ENCODE measurements at places on chromosomes 3 and 15. TPM values are rescaled to one million over a fixed set of nuclear protein-coding genes. Genes with fewer than 3 reads are reported as not detected.

STRIT1 gene
- polyA plus RNA-seq, result 49.3 TPM

LRRC34 gene
- 3.5 TPM for polyA plus RNA-seq

HESX1 gene
- polyA plus RNA-seq, result 1.6 TPM

PRR20G gene
- not detected for polyA plus RNA-seq

TMEM266 gene
- polyA plus RNA-seq, result 0.44 TPM

ITPR1 gene
- 16.4 TPM for polyA plus RNA-seq

MRPL46 gene
- 22.2 TPM for polyA plus RNA-seq

TF gene
- 4.4 TPM for polyA plus RNA-seq

TUSC2 gene
- 16.4 TPM for polyA plus RNA-seq

AQP9 gene
- not detected for polyA plus RNA-seq

SCAMP5 gene
- polyA plus RNA-seq, result 4.8 TPM

ERICH6 gene
- polyA plus RNA-seq, result 0.11 TPM

U2SURP gene
- 84.8 TPM for polyA plus RNA-seq

RASGRF1 gene
- polyA plus RNA-seq, result 0.13 TPM

GRAMD2A gene
- polyA plus RNA-seq, result 2.5 TPM

LTK gene
- 12.9 TPM for polyA plus RNA-seq

CCDC39 gene
- polyA plus RNA-seq, result 2.7 TPM
